ENCODE measurements at places on chromosomes 13 and 19.

DNA sequence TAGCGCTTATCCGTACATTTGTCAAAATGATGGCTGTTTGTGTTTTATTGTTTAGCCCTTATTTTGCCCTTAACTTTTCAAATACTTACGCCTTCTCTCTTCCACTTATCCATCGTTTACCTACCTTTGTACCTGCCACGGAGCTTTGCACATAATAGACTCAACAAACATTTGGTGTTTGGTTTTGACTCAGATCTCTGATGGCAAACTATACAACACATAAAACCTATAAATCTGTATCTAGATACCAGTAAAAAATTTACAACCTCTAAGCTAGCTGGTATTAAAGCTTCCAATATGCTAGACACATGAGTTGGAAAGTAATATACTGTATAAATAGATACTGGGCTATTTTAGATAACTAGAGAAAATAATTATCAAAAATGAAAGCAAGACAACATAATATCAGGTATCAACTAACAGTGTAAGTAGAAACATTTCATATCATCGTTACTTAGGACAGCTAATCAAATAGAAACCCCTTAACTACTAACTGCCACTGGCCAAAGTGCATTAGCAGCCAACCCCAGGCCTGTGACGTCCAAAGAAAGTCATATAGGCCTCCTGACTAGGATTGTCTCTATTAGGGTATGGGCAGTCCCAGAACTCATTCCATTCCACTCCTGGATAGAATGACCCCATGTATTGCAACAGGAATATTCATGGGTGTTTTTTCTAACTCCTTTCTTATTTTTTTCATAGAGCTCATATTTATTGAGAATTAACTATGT is 53.8 kb downstream of the KCTD12 start:
- no peak for DNase-seq

DNA sequence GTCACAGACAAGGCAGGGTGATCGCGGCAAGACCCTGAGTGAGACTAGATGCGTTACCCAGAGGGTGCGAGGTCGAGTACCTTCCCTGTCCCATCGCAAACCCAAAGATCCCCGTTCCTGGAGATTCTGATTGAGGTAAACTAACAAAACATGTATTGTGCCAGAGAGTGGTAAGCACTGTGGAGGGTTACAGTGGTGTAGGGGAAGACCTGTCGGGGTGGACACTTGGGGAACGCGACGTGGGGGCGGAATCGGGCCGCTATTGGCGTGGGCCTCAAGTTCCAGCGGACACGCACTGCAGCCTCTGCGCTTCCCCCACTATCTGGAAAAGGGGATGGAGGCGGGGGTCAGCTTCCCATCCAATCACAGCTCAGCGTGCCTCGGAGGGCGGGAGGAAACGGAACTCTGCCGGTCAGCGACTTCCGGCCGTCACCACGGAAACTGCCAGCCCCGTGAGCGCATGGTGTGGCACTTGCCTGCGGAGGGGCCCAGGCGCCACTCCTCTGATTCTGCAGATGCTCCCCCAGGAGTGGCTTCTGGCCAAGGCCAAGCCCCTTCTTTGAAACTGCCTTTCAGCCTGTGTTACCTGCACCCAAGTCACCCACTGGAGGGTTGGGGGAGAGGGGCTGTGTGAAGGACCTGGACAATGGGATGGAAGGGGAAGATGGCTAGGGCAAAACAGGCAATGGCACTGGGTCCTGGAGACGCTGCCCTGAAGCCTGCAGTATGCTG is 1.0 kb upstream of the UBE2M start:
- peak; percentile 95 for DNase-seq

DNA sequence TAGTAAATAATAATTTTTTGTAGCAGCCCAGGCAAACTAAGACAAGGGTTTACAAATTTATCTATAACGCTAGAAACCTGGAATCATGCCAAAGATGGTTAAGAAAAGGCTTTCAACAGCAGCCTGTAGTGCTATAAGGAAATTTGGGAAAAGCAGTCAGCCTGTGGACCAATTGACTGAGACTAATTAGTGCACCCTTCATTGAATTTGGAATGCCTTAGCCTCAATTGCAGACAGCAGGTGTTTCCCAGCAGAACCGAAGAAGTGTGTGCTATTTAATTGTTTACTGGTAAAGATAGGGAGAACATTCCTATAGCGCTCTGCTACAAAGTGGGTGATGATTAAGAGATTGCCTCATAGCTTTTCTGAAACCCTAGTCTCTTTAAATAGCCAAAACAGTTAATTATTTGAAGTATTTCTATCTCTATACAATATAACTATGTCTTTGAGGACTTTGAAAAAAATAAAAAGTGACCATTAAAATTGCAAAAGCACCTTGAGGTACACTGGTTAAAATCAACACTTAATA is 1884.3 kb upstream of the PCDH20 start:
- DNase-seq, result no peak

GRCh38 chr19:35247526-35248309 is 1.1 kb upstream of the LSR start:
- peak; percentile 92 for DNase-seq

DNA sequence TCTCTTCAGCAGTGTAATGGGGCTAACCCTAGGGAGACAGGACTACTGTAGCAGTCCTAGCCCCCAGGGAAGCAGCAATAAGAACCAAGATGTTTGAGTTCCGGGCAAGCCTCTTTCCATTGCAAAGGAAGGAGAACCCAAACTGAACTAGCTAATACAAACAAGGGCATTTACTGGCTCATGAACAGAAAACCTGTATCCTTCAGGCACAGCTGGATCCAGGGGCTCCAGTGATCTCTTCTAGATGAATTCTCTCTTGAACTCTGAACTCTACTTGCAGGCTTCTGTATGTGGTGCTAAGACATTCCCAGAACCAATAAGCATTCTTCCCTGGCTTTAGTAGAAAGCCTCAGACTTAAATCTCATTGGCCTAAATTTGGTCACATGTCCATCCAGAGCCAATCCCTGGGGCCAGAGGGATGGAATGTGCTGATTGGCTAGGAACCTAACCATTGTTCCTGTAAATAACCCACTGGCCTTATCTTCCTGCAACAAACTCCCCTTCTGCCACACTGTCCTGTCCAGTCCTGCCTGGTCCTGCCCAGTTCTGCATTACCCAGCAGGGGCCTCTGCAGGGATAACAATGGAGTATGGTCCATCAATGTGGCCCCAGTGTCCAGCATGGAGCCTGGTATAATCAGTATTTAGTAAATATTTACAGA is 3.9 kb upstream of the PODNL1 start:
- DNase-seq, result peak; percentile 55

DNA sequence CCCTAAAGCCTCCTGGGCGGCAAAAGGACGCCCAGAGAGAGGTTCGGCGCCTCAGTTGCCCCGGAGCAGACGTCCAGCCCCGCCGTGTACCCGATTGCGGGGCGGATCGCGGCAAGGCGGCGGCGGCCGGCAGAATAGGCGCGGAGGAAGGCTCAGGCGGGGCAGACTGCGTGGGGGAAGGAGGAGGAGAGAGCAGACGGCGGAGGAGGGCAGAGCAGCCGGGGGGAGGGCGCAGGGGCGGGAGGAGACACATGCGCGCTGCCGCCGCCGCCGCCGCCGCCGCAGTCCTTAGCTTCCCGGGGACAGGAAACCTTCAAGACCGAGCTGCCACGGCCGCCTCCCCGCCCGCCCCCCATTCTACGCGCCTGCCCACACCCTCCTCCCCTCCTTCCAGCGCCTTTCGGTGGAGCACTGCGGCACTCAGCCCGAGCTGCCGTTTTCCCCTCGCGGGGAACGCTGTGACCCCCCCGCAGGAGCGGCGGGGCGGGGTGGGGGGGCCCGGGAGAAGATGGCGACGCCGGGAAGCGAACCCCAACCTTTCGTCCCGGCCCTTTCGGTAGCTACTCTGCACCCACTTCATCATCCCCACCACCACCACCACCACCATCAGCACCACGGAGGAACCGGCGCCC is at the start of gene LRCH1:
Gene LRCH1 (plus strand): TSS at position 282 of the 632 bp plus-strand sequence. CDS start 227 bp downstream, at position 509.
- DNase-seq, result peak; percentile 88

DNA sequence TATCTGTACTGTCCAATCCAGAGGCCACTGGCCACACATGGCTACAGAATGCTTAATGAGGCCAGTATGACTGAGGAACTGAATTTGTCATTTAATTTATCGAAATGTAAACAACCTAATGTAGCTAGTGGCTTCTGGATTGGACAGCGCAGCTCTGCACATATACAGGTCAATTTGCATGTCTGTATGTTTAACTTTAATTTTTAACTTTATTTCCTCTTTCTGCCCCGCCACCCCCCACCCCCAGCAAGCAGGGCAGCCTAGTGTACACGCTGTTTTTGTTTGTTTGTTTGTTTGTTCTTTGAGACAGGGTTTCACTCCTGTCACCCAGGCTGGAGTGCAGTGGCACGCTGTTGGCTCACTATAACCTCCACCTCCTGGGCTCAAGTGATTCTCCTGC is 15.5 kb downstream of the ZSWIM9 start:
- DNase-seq, result no peak

DNA sequence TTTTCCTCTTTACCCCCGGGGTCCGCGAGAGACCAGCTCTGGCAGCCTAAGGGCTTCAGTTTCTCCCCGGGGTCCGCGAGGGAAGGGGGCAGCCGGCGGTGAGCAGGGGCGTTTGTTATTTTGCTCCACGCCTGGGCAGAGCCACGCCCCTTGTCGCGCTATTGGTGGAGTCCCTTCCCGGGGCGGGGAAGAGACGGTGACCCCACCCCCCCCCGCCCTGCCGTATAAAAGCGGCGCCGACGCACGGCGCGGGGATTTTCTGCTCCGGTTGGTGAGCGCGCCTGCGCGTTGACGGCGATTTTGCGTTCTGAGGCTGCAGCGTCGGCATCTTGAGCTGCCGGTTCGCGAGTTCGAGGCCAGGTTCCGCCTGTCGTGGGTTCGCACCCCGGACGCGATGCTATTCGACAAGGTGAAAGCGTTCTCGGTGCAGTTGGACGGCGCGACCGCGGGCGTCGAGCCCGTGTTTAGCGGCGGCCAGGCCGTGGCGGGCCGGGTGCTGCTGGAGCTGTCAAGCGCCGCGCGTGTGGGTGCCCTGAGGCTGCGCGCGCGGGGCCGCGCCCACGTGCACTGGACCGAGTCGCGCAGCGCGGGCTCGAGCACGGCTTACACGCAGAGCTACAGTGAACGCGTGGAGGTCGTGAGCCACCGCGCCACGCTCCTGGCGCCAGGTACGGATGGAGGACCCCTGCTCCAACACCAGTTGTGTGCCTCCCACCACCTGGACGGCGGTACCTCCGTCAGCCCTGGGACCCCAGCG is at the start of gene ARRDC2:
Gene ARRDC2 (plus strand): TSS at position 254 of the 757 bp plus-strand sequence. CDS start 141 bp downstream, at position 395.
- peak; percentile 89 for DNase-seq

DNA sequence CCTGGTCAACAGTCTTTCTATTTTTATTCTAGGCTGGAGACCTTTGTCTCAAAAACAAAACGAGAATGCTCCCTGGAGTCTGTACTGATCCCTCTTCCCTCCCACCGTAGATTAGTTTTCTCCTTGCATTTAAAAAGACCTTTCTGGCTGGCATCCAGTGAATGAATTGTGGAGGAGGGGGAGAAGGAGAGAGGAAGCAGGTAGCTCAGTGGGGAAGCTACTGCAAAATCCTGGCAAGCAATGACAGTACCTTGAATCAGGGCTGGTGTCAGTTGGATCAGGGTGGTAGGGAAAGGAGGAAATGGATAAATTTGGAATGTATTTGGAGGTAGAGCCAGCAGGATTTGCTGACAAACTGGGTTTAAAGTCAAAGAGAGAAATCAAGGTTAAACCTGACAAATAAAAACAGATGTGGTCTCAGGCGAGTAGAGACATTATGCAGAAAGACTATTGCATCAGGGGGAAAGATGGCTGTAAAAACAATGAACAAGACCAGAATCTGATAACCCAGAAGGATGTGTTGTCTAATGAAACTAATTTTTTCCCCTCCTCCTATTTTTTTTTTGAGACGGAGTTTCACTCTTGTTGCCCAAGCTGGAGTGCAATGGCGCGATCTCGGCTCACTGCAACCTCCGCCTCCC is 3.5 kb upstream of the CYP2S1 start:
- no peak for DNase-seq

- DNase-seq, result no peak
These were observed 617.2 kb downstream of the SLITRK5 start for GRCh38 chr13:88288326-88288725.

DNA sequence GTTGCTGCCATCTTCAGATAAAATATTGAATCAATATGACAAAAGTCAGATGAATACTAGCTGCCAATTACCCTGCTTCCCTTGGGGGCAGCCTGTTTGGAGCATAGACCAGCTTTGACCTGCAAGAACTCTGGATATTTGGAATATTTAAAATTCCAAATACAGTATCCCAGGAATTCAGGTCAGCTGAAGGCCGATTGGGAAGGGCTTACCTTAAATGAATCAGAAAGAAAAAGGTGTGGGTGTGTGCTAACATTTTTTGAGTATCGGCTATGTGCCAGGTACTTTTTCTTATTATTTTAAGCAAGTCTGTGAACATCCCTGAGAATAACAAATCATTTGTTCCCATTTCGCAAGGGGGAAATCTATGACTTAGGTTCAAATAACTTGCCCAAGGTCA is 1.8 kb upstream of the RUBCNL start:
- no peak for DNase-seq

Measured in K562 (cell line).